ENCODE measurements at places on chromosomes 13 and 19.
A peak's percentile ranks its signal among the peaks of the same experiment; 100 is the strongest.

DNA sequence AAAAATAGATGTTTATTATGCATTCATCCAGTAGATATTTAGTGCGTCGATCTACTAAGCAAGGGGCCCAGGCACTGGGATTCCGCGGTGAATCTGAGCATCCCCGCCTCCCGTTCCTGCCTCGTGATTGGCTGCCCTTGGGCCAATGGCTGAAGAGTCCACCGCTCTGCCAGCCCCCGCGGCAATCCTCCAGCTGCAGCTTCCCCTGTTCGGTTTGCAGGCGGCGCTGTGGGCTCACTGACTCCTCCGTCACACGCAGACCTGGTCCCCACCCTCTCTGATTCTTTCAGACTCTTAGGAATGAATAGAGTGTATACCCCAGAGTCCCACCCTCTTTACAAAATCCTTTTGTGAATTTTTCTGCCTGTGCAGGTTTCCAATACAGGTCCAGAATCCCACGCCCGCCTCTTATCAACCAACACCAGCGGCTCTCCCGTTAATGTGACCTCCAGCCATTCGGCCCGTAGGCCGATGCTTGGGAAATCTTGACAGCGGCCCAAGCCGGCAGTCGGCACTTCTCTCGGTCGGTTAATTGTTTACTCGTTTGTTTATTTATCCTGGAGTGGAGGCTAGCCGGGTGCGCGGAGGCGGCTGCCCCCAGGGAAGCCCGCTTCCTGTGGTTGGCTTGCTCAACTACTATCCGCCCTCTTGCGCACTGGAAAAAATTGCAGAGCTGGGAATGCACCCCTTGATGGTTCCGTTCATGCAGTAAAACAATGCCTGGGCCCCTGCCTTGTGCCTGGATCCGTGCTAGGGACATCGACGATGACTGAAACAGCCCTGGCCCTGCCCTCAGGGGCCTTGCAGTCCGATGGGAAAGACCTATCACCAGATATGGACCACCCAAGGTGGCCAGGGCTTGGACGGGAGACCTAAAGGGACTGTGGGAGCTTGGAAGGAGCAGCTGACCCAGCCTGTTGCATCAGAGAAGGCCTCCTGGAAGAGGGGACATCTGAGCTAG, 4.5 kb upstream of the ARHGAP35 start:
- peak; percentile 96 for DNase-seq

GRCh38 chr13:90445179-90445578, 902.3 kb upstream of the MIR17HG start:
- DNase-seq: peak; percentile 98

GRCh38 chr13:51154029-51154555, 43.0 kb upstream of the C13orf42 start:
- peak; percentile 41 for DNase-seq

GRCh38 chr13:99199541-99200431, 868 bp upstream of the UBAC2 start:
- no peak for DNase-seq

DNA sequence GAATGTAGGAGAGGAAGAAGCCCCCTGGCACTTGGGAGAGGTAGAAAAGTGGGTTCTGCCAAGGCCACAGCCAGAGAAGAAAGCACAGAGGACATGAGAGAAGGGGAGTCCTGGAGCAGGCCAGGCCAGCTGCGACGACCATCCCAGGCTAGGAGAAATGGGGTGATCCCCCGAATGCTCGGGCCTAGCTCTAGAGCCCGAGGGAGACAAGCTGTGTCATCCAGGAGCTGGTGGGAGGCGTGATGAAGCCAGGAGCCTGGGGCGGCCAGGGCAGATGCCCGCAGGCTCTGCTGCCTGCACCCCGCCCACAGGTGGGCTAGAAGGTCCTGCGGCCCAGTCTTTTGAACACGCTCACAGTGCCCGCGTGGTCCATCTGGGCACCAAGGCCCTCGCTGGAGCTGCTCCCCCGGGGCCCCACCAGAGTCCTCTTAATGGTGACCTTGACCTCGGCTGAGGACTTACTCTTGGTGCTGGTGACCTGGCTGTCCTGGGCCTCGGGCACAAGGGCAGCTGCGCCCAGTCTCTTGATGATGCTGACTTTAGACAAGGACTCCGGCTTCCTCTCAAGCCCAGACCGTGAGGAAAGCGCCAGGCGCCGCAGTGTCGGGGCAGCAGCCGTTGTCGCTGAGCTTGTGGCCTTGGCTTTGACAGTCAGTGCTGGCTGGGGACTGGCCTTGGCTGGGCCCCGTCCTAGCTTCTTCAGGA, 26.5 kb downstream of the C19orf47 start:
- no peak for DNase-seq

- peak; percentile 76 for DNase-seq
Measured at GRCh38 chr19:55113570-55114039, 3.8 kb downstream of the PPP1R12C start.

- no peak for DNase-seq
Measured at GRCh38 chr13:62663767-62664166, 1248.1 kb upstream of the PCDH20 start.

- no peak for DNase-seq
Measured at GRCh38 chr13:112968380-112968909, 569 bp upstream of the MCF2L start.

DNA sequence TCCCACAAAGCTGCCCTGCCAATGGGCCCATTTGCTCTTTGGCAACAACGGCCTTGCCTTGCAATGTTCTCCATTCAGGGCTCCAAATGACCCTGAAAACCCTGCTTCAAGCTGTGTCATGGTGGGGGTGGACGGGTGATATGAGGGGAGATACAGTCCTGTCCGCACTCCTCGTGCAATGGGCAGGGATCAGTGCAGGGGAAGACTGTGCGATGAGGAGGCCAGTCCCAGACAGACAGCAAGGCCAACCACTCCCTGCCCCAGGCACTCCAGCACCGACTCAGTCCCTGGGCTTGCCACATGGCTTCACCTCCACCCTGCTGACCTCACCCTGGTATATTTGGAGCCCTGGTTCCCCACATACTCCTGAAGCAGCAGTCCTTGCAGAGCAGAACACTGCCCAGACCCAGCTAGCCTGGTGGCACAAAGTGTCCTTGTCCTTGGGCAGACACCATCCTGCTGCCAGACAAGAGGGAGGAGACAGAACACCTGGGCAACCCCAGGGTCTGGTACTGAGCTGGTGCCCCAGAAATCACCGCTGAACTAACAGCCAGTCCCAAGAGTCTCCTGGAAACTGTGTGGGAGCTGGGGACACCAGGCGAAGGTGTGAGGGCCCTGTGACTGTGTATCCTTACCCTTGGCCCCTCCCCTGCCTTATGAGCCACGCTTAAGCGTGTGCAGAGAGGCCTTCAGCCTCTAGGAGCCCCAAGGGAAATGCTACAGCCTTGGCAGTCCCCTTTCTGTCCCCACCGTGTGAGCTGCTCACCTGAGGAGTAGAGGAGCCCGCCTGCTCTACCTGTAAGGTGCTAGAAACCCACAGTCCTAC, 9.1 kb upstream of the SLC35E1 start:
- no peak for DNase-seq

DNA sequence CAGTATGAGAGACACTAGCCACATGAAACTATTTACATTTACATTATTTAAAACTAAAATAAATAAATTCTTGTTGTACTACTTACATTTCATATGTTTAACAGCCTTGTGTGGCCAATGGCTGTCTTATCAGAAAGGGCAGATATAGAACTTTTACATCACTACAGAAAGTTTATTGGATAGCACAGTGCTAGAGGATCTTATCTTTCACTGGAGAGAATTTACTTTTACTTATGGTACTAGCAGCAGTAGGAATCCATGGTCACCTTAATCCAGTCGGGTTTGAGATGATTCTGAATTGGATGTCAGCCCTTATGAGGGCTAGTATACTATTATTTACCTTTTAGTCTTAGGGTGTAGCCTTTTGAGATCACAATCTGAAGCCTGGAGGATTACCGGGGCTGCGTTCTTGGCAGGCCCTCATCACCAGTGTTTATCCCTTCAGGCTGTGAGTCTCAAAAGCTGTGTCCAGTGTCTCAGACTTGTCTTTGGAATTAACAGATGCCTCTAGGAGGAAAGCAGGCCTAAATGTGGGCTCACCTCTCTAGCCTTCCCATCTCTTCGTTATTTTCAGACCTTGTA, 21.7 kb downstream of the IFT88 start:
- no peak for DNase-seq

DNA sequence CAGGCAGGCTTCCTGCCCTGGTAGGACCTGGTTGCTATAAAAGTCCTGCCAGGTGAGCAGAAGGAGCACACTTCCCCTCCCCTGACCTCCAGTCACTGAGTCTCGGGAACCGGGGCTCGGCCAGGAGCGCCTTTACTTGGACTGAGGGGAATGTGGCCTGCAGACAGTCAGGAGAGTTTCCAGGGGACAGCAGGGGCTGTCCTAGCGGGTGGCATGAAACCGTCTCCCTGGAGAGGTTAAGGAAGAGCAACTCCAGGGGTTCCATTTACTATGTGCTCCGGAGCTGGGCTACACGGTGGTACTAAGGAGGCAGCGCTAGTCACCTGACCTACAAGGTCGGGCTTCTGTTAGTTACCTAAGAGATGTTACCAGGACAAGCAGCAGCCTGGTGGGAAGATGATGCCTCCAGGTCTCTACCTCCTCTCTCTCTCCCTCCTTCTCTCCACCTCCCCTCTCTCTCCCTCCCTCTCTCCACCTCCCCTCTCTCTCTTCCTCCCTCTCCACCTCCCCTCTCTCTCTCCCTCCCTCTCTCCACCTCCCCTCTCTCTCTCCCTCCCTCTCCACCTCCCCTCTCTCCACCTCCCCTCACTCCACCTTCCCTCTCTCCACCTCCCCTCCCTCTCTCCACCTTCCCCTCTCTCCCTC, 4.1 kb upstream of the CNOT3 start:
- peak; percentile 45 for DNase-seq

- no peak for DNase-seq
Measured at GRCh38 chr19:29526730-29527499, 1.1 kb downstream of the VSTM2B start.

DNA sequence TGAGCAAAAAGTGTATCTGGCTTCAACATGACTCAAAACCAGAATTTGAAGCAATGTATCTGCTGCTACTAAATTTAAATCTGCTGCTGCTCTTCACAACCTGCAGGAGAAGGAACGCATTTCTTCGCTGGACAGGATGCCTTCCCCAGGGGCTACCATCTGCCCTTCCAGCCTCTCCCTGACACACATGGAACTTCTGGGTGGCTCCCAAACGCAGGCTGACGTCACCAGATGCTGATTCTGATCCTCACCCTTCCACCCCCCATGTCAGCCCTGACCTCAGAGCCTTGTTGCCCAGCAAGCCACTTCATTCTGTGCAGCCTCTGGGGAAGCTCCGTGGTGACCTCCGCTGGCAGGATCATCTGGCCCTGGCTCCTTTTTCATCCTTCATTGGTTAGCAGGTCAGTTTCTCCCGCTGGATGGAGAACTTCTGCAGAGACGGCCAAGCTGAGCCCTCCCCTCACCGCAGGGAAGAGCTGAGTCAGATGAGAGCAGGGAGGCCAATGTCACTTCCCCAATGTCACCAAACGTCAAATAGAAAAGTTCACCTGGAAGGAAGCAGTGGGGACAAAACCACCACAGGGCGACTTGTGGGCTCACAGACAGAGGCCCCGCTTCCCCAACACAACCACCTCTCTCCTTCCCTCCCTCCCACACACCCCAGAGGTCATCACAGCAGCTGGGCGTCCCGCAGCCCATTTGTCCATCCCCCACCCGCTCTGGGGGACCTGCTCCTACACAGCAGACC, 14.0 kb upstream of the RAB20 start:
- DNase-seq: no peak

GRCh38 chr19:38264486-38265212, at the start of gene SPINT2:
SPINT2 (plus strand) TSS chr19:38264573; CDS start chr19:38264893, 320 bp downstream.
- DNase-seq: no peak

- DNase-seq: no peak
Measured at GRCh38 chr13:35598790-35599369, 122.4 kb upstream of the MAB21L1 start.
